ENCODE measurements at places on chromosomes 13 and 19.

DNA sequence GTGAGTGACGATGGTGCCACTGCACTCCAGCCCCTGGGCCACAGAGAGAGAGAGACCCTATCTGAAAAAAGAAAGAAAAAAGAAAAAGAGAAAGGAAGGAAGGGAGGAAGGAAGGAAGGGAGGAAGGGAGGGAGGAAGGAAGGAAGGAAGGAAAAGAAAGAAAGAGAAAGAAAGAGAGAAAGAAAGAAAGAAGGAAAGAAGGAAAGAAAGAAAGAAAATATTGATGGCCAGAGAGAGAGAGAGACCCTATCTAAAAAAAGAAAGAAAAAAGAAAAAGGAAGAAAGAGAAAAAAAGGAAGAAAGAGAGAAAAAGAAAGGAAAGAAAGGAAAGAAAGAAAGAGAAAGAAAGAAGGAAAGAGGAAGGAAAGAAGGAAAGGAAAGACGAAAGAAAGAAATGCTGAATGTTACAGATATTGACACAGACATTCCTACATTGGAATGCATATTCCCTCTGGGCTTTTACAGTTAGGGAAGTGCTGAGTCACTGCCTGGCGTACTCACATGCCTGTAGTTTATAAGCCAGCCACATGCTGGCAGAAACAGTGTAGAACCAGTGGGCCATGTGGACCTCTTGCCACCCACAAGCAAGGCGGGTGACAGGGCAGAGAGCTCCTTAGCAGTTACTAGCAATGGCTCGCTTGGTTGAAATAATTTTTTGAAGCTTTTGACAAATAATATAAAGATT, 34.6 kb upstream of the SLC46A3 start:
- peak; percentile 97 for DNase-seq

DNA sequence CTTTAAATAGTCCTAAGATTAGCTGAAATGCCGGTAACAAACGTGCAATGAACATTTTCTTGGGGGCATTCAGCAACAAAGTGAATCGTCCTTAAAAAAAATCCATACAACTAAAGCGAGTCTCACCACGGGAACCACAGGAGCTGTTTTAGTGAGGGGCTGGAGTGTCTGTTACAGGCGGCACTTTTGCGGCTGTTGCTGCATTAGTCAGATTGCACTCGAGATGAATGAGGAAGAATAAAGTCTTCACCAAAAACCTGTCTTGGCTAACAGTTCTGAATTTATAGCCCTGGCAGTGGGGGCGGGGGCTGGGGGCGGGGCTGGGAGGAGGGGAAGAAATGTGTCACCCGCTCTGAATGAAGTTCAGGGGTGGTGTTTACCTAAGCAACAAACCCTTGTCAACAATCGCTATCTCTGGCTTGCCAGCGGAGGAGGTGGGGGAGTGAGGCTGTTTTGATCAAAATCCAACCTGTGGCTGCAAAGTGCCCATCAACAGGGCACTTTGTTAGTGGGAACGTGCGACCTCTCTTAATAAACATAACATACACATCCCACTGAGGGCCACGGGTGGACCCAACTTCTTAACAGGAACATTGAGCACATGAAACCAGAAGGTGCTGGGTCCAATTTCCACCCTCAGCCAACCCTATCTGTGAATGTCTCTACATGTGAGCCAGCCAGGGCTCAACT, 44.5 kb downstream of the RFX2 start:
- DNase-seq: no peak

- DNase-seq: no peak
Observed at GRCh38 chr13:24112791-24113190, 47.7 kb upstream of the SPATA13 start.

GRCh38 chr13:79423801-79424642, 18.0 kb upstream of the RBM26 start:
- DNase-seq: peak; percentile 78

DNA sequence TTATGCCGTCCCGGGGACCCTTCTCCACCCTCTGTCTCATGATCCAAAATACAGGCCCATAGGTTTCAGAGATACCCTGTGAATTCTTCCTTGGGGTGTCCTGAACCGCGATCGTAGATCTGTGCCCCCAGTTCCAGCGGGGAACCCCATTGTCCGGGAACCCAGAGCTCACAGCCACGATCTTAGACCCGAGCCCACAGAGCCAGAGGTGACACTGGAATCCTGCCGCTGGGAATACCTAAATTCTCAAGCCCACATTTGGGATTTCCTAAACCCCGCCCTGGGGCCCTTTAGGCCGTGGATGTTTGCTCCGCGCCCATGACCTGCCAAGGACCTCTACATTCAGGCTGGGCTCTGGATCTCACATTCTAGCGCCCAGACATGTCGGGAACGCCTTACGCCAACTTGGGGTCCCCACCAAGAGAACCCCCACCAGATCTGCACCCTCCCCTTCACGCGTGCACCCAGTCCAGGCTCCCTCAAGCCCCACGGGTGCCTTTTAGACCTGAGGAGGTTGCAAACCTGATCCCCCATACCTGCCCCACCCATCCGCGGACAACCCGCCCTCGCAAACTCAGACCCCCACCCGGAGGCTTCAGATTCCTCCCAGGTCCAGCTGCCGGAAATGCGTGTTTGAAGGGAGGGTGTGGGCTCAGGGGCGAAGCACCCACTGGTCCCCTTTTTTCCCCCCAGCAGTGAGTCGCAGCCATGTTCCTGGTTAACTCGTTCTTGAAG, 605 bp downstream of the CAPNS1 start:
- DNase-seq: peak; percentile 79

GRCh38 chr13:76825430-76825829, 60.8 kb downstream of the KCTD12 start:
- DNase-seq: no peak

DNA sequence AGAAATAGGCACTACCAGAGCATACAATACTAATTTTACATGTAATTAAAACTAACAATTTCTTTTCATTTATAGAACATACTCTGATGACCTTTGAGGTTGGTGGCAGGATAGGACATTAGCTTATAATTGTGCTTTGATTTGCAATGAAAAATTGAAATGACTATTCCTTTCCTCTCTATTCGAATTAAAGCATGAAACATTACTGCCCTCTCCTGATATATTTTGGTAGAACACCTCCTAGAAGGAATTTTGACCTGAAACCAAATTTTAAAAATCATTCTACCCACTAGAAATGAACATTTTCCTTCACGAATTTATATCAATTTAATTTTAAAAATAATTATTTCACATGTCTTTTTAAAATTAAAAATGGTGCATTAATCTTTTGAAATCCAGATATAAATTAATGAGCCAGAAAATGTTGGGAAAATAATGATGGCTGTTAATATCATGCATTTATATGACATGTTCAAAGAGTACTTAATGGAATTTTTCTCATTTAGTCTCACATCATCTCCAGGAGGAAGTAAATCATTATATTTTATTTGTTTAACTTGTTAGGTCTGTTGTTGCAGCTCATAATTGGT, 556.3 kb upstream of the ARGLU1 start:
- DNase-seq: peak; percentile 1

DNA sequence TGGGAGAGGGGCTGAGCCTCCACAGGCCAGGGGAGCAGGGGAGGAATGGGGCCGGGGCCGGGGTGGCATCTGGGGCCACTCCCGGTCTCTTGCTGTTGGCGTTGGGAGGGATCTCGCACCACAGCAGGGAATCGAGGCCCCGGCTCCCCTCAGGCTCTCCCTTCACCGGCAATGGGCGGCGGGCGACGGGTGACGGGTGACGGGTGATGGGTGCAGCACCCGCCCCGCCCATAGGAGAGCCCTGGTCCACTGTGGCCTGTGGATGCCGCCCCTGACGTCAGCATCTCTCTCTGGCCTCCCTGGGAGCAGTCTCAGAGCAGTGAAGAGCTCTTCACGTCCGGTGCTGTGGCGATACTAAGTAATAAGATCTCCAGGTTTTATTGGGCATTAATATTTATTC, 133.6 kb downstream of the KDM4B start:
- DNase-seq: no peak
